ENCODE measurements at places on chromosomes 16 and 17.

GRCh38 chr17:79075446-79075750 is 774 bp downstream of the ENGASE start:
- no peak for DNase-seq

DNA sequence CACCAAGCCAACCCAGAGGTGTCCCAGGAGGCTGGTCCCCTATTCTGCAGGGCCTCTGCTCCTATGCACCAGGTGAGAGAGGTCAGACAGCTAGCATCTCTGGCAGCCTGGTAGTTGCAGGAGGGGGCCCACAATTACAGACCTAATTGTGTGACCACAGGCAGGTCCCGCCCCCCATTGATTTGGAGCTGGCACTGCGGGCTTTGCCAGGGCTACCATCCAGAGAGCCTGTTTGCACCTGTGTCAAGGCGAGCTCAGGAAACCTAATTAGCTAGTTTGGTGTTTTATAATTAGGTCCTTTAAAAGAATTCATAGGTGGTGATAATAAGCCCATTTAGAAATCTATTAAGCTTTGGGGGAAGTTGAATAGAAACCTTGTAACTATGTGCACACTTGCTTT is 90.2 kb downstream of the MRM1 start:
- DNase-seq, result no peak

DNA sequence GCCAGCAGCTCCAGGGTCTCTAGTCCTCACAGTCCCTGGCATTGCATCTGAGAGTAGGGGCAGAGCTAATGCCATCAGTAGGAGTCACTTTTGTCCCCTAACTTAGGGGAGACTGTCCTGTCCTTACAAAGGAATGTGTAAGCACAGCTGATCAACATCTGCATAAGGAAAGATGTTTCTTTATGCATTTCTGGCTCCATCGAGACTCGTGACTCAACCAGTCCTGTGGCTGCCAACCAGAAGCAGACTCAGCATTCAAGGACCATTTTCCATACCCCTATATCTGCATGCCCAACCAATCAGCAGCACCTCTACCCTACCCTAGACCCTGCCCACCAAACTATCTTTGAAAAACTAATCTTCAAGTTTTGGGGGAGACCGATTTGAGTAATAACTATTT is 8.2 kb upstream of the MPP2 start:
- DNase-seq, result no peak

DNA sequence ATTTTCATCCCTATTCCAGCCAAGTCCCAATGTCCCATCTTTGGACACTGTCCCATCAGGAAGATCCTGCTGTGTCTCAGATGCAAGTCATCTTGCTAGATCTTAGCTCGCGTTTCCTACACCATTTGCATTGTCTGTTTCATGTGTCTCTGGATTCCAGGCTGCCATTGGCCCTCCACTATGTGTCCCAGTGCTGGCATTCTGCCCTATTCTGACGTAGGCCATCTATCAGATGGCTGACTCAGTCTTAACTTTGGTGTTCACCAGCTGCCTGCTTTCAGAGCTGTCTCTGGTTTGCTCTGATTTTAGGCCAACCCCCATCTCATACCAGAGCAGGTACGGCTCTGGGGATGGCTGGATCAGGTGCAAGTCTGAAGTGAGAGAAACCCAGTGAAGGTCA is 300.9 kb upstream of the ASIC2 start:
- DNase-seq, result no peak

- no peak for DNase-seq
Observed at GRCh38 chr17:2863204-2863603, 67.0 kb downstream of the RAP1GAP2 start.

GRCh38 chr16:61671161-61671560 is 365.1 kb downstream of the CDH8 start:
- DNase-seq, result no peak

- no peak for DNase-seq
Observed at GRCh38 chr17:73767696-73768095, 123.5 kb upstream of the SDK2 start.

DNA sequence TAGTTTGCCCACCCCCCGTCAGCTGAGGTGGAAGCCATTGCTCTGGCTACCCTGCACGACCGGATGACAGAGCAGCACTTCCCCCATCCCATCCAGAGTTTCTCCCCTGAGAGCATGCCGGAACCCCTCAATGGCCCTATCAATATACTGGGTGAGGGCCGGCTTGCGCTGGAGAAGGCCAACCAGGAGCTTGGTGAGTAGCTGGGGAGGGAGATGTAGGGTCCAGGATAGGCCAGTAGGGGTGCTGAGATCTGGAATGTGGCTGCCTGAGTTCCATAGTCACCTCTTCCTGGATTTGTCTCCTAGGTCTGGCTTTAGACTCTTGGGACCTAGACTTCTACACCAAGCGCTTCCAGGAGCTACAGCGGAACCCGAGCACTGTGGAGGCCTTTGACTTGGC is 6.4 kb downstream of the PFAS start:
- DNase-seq, result no peak

DNA sequence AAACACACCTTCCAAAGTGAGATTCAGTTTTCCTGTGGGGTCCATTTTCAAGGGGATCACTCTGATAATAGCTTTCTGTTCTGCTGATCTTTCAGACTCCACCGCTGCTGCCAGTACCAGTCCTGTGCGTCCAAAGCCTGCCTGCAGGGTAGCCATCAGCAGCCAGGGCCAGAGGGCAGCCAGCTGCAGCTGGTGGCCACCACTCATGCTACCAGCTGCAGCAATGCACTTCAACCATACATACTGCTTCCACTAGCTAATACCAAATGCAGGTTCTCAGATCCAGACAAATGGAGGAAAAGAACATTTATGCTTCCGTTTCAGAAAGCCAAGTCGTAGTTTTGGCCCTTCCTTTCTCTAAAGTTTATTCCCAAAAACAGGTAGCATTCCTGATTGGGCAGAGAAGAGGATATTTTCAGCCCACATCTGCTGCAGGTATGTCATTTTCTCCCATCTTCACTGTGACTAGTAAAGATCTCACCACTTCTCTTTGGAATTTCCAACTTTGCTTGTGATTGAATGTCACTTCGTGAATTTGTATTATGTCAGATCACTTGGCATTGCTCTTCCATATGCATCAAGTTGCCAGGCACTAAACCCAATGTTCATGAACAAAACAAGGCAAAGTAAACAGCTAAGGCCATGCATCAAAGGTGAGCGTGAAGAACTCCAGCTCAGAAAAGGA is 1.8 kb downstream of the RNF43 start:
- no peak for DNase-seq

GRCh38 chr16:78485917-78486257 is 386.4 kb downstream of the WWOX start:
- no peak for DNase-seq

DNA sequence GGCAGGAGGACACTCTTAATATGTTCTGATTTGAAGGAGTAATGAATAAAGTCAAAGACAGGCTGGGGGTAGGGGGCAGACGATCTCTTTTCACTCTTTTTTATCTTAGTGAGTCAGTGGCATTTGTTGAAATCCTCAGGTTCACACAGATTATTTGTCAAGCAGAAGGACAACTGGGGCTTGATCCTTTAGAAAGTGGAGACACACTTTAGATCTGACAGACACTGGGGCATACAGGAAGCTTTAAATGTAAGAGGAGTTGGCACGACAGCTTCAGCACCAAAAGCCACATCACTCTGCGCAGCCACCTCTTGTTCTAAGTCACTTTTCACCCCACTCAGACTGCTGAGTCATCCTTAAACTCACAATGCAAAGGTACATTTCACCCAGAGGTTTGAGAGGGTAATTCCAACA is 121.5 kb downstream of the STXBP4 start:
- DNase-seq, result no peak

DNA sequence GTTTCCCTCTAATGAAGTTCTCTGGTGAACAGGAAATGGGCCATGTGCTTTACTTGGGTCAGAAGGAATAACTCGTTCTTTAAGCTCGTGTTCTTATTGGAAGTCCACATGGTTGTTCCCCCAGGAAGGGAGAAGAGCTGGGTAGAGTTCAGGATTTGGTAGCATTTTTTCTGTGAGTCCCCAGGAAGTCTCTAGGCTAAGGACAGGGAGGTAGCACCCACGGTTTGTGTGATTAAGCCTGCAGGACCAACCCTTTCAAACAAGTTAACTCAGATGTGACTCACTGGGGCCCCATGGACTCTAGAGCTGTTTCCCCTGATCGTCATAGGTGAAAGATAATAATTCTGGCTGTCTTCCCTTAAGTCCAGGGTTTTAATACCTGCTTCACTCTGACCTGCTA is 16.4 kb downstream of the SAP30BP start:
- no peak for DNase-seq

GRCh38 chr17:79325709-79326430 is 251.2 kb downstream of the ENGASE start:
- no peak for DNase-seq

- DNase-seq, result no peak
Observed at GRCh38 chr16:7517496-7517895, 184.9 kb downstream of the RBFOX1 start.

DNA sequence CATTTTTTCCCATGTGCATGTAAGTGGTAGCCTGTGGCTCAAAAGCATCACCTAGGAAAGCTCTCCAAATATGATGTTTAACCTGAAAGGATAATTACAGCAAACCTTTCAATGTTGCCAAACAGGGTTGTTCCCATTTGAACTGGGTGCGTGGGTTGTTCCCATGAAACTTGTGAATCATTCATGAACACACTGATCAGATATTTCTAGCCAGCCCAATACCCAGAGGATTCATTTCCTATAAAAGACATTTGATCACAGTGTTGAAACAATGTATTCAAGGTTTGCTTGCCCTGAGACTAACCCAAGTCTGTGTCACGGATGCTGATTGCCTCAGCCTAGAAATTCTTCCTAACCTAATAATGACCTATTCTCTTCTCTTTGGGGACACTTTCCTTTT is 12.9 kb downstream of the KRT39 start:
- DNase-seq, result no peak

- DNase-seq, result no peak
Observed at GRCh38 chr17:50101346-50102163, 6.4 kb downstream of the PDK2 start.

DNA sequence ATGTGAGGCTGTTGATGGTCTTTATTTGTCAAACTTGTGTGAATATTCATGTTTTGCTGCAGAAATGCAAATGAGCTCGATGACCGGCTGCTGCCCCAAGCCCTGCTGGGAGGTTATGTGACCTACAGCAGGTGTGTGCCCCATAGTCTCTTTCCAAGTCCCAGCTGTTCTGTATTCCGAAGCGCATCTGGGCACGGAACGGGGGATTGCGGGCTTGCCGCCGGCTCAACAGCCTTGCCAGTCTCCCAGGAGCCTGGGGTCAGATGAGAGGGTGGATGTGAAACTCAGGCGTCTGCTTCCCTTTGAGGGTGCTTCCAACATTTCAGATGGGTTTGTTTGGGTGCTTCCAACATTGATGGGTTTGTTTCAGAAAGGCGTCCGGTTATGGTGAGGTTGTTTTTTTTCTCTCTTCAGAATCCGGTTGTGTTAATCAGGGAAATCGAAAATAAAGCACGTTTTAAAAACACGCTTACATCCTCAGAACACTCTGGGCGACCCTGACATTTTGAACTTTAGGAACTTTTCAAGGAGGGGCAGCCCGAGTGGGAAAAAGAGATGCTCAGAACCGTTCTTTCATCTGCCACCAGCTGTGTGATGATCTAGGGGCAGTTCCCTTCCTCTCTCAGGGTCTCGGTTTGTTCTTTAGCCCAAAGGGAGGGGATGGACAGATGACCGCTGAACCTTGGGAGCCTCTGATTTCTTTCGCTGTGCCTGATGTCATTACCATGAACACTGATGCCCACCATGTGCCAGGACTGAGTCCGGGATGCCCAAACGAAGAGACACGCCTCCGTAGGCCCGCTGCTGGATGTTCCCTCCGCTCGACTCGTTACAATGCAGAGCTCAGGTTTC is 47.8 kb upstream of the AMZ2 start:
- DNase-seq, result no peak

GRCh38 chr16:2825906-2826305 is 4.2 kb upstream of the ZG16B start:
- no peak for DNase-seq

- no peak for DNase-seq
Observed at GRCh38 chr16:56423584-56424403, 1.6 kb downstream of the AMFR start.

DNA sequence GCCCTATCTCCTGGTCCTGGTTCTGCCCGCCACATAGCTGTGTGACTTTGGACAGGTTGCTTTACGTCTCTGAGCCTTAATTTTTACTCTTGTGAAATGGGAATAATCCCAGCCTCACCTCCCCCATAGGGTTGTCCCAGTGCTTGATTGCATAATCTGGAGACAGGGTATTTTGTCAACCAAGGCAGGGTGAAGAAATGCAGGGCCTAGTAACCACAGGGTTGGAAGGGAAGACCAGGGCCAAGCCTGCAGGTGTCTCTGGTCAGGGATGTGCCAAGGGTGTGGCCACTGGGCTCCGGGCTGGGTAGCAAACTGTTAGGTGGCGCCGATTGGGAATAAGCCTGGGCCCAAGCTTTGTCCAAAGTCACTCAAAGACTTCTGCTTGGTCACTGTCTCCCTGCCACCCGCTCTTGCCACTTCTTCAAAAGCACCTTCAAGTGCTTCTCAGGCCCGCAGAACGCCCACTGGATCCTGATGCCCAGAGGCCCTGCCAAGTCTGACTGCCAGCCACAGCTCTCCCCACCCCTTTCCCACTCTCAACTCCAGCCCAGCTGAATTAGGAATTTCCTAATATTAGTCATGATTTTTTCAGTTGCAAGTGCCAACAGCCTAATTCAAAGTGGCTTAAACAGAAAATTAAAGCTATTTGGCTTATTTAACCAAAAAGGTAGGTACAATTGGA is 20.6 kb upstream of the COL1A1 start:
- no peak for DNase-seq

GRCh38 chr17:78125138-78125913 is 3.2 kb downstream of the TMC6 start:
- no peak for DNase-seq

DNA sequence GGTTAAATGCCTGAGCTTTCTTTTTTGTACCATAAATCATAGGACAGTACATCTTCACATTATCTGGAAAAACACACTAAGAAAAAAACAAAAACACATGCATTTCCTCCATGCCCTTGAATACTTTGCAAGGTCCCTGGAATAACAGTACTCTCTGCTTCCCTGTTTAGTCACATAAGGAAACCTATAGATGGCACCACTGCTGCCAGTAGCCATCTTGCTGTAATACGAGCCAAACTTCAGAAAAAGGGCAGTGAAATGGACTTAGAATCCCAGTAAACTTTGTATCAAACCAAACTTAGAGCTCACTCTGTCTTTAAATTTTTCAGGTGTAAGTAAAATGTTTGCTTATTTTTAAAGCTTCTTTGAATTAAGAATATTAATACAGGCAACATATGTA is 435.5 kb downstream of the KCNJ2 start:
- no peak for DNase-seq

DNA sequence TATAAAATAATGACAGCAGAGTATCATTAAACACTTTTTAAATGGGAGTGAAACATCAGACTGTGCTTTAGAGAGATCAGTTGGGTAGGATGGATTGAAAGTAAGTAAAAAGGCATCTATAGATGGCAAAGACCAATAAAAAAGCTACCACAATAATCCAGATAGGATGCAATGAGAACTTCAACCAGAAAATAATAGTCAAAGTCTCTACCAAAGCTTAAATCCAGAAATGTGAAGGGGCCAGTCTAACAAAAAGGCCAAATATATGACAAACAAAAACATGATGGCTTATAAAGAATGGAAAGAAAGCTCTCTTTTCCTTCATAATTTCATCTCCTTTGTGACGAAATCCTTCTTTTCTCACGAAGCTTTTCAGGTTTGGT is 12.3 kb downstream of the KANSL1 start:
- no peak for DNase-seq
